ENCODE measurements at places on chromosomes 3 and 15.

- peak; percentile 15 for DNase-seq
Observed at GRCh38 chr3:141452045-141452444, 34.8 kb upstream of the RASA2 start.

DNA sequence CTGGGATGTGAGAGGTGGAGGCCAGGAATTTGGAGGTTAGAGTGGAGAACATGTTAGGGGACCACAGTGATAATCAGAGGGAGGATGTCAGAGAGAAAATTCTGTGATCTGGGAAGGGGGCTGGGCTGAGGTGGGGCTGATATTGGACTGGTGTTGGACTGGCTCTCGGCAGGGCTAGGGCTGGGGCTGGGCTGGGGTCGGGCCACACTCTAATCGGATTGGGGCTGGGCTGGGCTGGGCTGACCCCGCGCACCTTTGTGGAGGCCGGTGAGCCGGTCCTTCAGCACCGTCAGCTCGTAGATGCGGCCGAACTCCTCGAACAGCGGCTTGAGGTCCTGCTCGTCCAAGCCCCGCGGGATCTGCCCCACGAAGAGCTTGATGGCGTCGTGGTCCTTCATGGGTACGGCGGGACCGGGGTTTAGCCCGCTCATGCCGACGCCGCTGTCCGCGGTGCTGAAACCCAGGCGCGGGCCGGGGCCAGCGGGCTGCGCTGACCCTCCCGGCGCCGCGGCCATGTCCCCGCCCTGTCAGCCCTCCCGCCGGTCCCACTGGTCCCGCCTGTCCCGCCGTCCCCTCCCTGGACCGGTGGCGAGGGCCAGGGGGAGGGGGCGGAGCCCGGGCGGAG, 485 bp downstream of the CELF6 start:
- peak; percentile 45 for DNase-seq

DNA sequence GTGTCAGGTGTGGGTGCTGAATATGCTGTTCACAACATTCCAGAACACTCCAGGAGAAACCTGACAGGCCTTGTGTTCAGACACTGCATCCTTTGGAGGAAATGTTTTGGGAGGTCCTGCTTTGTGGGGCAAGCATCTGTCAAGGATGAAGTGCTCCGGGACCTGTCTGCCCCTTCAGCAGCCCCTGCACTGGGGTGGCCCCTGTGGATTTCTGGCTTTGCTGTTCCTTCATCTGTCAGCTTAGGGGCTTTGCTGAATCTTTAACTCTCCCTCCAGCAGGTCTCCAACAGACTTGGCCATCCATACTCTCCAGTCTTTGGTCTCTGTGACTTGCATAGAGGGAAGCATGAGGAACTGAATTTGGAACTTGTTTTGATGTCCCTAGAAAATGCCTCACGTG, 3.1 kb downstream of the PRR23E start:
- no peak for DNase-seq

GRCh38 chr3:16632395-16632794, 27.2 kb upstream of the DAZL start:
- no peak for DNase-seq

DNA sequence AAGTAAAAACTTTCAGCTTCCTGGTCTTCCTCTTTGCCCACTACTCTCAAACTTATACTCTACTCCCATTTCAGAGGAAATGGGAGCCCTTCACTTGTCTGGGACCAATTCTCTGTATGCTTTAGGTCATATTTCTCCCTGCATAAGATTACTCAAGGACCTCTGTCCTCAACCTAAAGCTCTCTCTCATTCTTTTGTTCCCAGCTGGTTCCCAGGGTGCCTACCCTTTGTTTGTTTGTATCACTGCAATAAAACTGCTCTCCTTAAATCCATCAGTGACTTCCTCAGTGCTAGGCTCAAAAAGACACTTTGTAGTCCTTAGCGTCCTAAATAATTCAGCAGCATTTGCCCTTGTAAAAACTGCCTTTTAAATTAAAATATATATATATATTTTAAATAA, 2.9 kb downstream of the NGRN start:
- DNase-seq, result no peak

- no peak for DNase-seq
Observed at GRCh38 chr15:39974656-39975230, 40.8 kb downstream of the EIF2AK4 start.

GRCh38 chr3:131403216-131403895, 21.8 kb downstream of the NUDT16 start:
- DNase-seq, result no peak

GRCh38 chr15:68594533-68595259, 15.9 kb downstream of the CORO2B start:
- no peak for DNase-seq

DNA sequence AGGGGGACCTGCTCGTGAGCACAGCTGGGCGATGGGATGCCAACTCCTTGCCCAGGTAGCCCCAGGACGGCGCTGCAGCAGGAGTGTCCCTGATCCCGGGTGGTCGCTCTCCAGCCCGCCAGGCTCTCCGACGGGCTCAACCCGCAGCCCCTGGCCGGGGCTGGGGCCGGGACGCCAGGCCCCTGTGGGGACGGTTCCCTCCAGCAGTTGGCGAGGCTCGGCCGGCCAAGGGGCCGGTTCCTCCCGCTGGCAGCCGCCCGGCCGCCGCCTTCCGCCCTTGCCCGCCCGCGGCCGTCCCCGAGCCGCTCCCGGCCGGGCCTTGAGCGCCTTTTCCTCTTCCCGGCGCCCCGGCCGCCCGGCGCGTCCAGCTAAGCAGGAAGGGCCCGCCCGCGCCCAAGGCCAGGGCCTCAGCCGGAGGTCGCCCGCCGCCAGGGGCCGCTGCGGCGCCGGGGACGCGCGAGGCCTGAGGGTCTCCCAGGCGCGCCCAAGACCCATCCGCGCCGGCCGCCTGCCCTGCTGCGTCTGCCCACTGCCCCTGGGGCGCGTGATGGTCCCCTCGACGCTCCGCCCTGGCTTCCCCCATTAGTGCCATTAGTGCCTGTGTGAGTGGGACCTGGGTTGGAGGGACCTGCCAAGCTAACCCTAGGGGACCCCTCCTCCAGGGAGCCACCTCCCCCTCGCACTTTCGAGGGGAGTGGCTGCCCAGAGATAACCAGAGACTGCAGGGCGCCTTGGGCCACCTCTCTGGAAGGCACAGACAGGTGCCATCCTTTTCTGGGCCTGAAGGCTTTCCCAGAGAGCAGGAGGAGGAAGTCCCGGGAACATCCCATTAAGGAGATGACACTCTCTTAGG, 106.4 kb downstream of the FBLN2 start:
- peak; percentile 37 for DNase-seq

- DNase-seq, result no peak
Observed at GRCh38 chr3:12702501-12702900, 38.6 kb upstream of the RAF1 start.

- peak; percentile 12 for DNase-seq
Observed at GRCh38 chr3:61250784-61251173, 473 bp downstream of the FHIT start.

Data from activated naive CD4-positive, alpha-beta T cell treated with Interleukin-2 at 50 U/mL for 16 hours (primary cell).